Anterior cingulate cortex (tissue), 58 donors: ENCODE measurements at places on chromosomes 3 and 15.

DNA sequence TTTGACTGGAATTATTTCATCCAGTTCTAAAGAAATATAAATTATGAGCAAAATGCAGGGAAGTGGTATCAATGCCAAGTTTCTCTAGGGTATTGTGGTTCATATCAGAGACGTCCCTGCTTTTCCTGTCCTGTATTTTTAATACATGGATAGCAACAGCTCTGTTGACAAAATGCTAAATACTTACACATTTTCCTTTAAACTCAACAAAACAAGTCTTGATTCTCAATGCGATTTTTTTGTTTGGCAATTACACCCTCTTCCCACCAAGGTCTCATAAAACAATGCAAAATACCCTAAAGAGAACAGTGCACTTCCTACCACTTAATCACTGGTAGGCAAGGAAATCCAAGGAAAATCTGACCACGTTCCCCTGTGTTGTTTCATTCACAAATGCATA is 120.0 kb downstream of the DUT start:
- DNase-seq: no peak

GRCh38 chr3:134928392-134928791 is 133.3 kb downstream of the EPHB1 start:
- DNase-seq: no peak

DNA sequence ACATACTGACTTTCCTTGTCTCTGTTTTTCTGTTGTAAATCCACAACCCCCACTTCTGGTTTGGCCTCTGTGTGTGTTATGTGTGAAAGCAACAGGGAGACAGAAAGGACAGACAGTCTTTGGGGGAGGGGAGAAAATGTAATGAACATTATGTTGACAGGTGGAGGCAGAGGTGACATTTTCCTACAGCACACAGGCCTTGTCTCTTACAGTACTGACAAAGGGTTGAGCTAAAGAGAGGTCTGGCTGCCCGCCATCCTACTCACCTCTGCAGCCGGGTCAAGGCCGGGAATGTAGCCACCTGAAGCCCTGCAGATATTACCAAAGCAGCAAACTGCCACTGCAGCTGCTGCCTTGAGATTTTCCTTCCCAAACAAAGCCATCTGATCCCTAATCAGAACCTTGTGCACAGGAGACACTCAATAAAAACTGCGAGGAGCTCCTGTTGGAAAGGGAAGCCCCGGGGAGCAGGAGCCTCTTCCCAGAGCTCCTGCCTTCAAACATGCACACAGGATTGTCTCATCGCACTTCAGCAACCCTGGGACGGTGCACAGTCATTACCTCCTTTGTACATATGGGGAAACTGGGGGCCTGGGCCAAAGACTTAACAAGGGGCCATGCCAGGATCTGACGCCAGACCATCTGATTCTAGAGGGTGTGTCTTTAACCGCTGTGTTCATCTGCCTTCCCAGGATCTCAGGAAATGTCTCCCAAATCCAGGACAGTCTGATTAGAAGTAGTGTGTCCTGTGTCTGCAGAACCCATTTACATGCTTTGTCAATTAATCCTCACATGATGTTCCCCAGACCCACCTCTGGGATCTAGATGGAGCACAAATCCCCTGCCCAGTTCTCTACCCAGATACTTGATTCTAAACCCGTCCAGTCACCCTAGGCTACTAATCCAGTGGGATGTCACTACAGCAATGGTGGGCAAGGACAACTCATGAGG is 14.2 kb downstream of the MYO5C start:
- DNase-seq: no peak

GRCh38 chr3:162441716-162442115 is 945.1 kb downstream of the OTOL1 start:
- DNase-seq: no peak

- no peak for DNase-seq
Observed at GRCh38 chr3:14820156-14820555, 1.4 kb downstream of the FGD5 start.

- no peak for DNase-seq
Observed at GRCh38 chr3:122199552-122199951, 16.1 kb downstream of the CASR start.

DNA sequence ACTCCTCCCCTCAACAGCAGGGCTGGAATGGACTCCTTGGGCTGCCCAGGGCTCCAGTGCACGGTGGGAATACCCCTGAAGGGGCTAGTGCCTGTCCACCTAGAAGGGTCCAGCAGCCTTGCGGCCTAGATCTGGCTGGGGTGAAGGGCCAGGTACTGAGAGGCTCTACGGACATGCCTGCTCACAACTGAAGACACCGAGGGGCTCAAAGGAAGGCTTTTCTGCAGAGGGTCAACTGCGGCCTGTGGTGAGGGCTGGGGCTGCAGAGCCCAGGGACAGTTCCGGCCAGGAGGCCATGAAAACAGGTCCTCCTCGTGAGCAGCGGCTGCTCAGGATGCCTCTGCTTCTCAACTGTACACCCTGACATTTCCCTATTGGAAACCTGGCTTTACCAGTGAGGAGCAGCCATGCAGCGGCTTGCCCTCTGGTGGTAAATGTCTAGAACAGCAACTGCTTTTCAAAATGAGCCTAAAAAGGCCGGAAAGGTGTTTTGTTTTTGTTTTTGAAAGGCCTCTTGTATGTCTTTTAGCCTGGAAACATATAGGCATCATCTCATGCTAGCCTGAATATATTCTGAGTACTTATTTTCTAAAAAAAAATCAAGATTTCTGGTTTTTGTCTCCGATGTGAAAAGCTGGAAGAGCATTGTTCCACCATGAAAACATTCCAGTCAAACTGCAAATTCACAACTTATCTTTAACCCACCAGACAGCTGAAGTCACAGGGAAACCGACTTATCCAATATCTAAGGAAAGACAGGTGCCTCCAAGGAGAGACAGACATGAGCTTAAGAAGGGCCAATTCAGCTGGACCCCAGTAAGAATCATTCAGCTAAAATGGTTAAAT is 163.4 kb downstream of the KLF13 start:
- DNase-seq: no peak

- no peak for DNase-seq
Observed at GRCh38 chr3:157807280-157807679, 298.9 kb downstream of the SHOX2 start.

DNA sequence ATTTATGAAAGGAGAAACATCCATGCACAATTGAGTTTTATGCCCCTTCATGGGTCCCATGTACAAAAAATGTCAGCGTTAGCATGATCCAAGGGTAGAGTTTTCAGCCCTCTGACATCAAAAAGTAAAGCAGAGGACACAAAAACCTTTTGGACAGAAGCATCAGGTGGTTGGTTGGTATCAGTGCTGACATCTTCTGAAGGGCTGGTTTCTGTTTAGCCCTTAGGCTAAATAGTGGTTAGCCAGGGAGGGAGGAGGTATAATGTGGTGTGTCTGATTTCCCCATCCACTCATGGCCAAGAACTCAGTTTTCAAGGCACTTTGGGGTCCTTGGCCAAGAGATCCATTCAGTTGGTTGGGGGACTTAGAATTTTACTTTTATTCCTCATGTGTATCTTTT is 16.5 kb downstream of the CCDC66 start:
- no peak for DNase-seq

DNA sequence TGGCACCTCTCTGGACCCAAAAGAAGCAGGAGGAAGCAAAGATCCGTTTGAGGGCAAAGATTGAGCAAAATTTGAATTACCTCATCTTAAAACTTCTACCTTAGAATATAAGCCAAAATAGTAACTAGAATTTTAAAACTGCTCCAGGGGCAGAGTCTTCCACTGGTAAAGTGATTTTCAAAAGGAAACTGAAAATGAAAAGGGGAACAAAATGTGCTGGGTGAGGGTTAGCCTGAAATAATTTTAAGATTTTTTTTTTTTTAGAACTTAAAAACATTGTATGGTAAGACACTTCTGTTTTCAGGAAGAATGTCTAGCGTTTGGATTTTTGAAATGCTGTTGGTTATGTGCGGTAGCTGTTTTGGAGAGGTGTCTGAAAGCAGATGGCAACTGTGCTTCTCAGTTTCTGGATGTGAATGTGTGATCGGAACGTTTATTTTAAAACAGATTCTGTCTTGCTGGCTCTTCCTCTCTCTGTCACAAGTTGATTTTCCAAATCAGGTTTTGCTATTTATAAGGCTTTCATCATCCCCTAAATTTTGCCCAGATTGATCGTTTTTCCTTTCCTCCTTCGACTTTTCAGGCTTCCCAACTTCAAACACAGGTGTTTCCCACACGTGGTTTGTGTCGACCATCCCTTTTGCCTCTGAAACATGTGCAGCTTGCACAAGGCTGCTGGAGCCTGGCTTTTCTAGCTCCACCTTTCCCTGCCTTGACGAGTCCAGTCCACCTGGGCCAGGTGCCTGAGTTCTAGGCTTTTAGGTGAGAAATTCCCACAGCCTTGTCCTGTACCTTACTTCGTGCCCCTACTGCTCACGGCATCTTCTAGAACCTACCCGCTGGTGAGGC is 3.3 kb downstream of the LRRK1 start:
- no peak for DNase-seq

GRCh38 chr3:107753976-107754375 is 231.2 kb downstream of the BBX start:
- no peak for DNase-seq

- no peak for DNase-seq
Observed at GRCh38 chr3:19931180-19931692, 2.8 kb downstream of the EFHB start.

DNA sequence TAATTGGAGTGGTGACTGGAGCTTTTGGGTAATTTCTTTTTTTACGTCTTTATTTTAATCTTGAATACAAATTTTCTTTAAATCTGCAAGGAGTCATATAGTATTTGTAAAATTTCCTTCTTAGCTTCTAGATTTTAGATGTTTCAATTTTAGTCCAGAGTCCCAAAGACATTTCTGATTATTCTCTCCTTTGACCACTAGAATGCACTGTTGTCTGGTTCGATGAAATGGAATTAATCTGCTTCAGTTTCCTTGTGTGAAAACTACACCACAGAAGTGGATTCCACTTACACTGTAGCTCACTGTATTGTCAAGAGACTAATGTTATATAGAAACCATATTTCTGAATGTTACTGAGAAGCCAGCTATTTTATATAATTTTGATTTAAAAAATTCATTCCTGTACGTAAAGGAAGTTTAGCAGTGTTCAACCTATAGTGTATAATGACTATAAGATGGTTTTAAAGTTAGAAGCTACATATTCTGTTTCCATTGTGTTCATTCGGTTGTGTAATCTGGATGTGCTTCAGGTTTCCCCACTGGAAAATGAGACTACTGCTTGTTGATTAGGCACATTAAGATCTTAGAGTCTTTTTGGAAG is 6.1 kb downstream of the GRAMD1C start:
- no peak for DNase-seq

DNA sequence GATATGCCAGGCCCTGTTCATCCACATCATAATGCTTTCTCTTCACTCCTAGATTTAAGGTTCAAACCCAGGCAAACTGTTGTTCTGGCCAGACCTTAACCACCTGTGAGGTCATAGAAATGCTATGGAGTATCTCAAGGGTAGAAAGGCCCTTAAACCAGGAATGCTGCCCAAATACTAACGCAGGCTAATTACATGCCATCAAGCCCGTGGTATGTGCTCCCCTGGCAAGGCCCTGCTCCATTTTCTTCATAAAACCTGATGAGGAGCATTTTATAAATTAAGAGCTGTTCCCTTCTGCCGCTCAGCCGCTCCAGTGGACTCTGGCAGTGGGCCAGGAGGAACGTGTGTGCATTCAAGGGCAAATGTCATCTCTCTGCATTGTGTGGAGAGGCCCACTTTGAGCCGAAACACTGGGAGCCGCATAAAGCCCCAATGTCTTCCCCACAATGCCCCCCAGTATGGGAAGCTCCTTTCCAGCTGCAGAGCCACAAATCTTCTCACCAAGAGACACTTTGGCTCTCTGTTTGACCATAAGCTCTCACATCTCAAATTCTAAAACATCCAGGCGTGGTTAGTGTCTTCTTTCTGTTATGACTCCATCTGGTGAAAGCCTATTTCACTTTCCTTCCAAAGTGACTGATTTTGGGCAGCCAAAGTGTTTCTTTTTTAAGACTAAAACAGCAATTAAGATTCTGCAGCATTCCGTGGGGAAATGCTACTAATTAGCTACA is 210.8 kb upstream of the NR2E3 start:
- no peak for DNase-seq

- DNase-seq: no peak
Observed at GRCh38 chr3:74281705-74282104, 332.8 kb downstream of the CNTN3 start.

DNA sequence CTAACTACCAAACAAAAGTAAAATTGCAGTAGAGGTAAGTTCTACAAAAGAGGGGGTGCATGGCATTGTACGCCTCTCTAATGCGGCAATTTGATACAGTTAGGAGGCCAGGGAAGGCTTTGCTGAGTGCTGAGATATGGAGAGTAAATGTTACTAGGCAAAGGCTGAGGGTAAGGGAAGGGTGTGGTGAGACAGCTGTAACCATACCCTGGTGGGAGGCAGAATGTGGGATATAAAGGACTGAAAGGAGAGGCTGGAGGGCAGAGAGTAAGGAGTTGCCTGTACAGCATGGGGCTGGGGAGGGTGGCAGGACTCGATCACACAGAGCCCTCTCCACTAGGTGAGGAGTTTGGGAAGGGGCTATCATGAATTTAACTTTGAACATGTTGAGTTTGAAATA is 106.3 kb downstream of the PDCD6IP start:
- DNase-seq: no peak

DNA sequence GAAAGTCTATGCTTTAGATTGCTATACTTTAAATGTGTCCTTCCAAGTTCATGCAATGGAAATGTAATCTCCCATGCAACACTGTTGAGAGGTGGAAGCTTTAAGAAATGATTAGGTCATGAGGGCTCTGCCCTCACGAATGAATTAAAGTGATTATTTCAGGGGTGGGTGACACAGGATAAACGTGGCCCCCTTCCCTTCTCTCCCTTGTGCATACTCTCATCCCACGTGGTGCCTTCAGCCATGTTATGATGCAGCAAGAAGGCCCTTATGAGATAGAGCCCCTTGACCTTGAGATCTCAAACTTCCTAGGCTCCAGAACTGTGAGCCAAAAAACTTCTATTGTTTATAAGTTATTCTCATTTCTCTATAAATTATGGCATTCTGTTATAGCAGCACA is 183.3 kb downstream of the TNIK start:
- no peak for DNase-seq

- no peak for DNase-seq
Observed at GRCh38 chr3:29919571-29919970, 638.7 kb downstream of the RBMS3 start.

GRCh38 chr3:195200010-195200822 is 70.7 kb downstream of the XXYLT1 start:
- no peak for DNase-seq

- no peak for DNase-seq
Observed at GRCh38 chr15:92951800-92952457, 51.8 kb downstream of the CHD2 start.

- DNase-seq: no peak
Observed at GRCh38 chr15:95812491-95812890, 518.0 kb upstream of the NR2F2 start.
